ENCODE measurements at places on chromosomes 16 and 17.

DNA sequence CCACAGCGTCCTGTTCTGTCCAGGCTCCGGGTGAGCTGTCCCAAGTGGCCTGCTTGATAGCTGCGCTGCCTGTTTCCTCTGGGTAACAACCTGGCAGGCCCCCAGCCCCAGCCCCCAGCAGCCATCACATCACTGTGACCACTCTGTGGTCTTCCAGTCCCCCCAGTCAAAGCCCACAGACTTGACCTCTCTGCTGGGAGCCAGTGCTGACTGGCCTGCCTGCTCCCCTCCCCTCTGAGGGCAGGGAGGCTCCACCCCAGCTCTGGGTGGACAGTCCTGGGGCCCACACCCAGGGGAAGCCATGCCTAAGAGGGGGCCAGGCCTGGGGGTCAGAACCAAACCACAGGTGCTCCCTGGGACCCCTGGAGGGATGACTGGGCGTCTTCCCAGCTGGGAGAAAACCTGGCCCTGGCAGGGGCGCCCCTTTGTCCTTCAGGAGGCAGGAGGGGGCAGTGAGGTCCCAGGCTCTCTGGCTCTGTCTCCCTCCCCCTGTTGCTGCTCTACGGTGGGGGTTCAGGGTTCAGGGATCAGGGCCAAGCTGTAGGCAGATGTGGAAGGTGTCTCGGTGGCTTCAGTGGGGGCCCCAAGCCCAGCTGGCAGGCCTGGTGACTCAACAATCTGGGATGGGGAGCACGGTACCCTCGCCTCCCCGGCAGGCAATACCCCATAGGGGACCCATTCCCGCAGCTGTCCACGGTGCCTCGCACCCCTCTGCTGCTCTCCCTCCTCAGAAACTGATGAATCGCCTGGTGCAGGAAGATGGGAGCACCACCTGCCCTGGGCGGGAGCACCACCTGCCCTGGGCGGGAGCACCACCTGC, 1.8 kb upstream of the SLC16A3 start:
- H3K4me3 ChIP-seq, result no peak overlapping the region
- no peak for DNase-seq
- no peaks in the 10 kb centered on the region for H3K36me3 ChIP-seq
- H3K4me1 ChIP-seq, result peaks cover 5% of the 10 kb centered on the region

GRCh38 chr16:49635009-49635350, 220.9 kb downstream of the ZNF423 start:
- H3K36me3 ChIP-seq, result no peaks in the 10 kb centered on the region
- no peak for DNase-seq
- H3K4me3 ChIP-seq, result no peak overlapping the region
- peak overlapping the region; percentile 8 for H3K27ac ChIP-seq

- H3K4me3 ChIP-seq, result no peak overlapping the region
- H3K36me3 ChIP-seq, result peaks cover 15% of the 10 kb centered on the region
- peaks cover 14% of the 10 kb centered on the region for H3K4me1 ChIP-seq
- no peak overlapping the region for H3K27ac ChIP-seq
Measured at GRCh38 chr17:80886641-80887573, 104.7 kb upstream of the CHMP6 start.

GRCh38 chr17:81002409-81003361, 11.0 kb downstream of the CHMP6 start:
- no peak overlapping the region for H3K4me3 ChIP-seq
- no peaks in the 10 kb centered on the region for H3K36me3 ChIP-seq
- peaks cover 14% of the 10 kb centered on the region for H3K4me1 ChIP-seq
- peaks cover 51% of the 10 kb centered on the region for H3K27me3 ChIP-seq
- no peak overlapping the region for H3K27ac ChIP-seq
- peak; percentile 92 for DNase-seq

- no peaks in the 10 kb centered on the region for H3K4me1 ChIP-seq
- no peaks in the 10 kb centered on the region for H3K27me3 ChIP-seq
Measured at GRCh38 chr17:12579288-12579687, 86.4 kb upstream of the MYOCD start.

GRCh38 chr17:77722366-77722765, 236.1 kb upstream of the TNRC6C start:
- H3K4me3 ChIP-seq, result no peak overlapping the region
- H3K27ac ChIP-seq, result no peak overlapping the region
- peaks cover 8% of the 10 kb centered on the region for H3K27me3 ChIP-seq
- no peak for DNase-seq

- peak; percentile 39 for DNase-seq
- peak overlapping the region; percentile 28 for H3K27ac ChIP-seq
- H3K4me3 ChIP-seq, result no peak overlapping the region
- H3K4me1 ChIP-seq, result no peaks in the 10 kb centered on the region
- no peaks in the 10 kb centered on the region for H3K36me3 ChIP-seq
- H3K27me3 ChIP-seq, result no peaks in the 10 kb centered on the region
Measured at GRCh38 chr16:76653390-76654026, 376.3 kb downstream of the CNTNAP4 start.

GRCh38 chr16:65062736-65063583, 58.9 kb downstream of the CDH11 start:
- no peak for DNase-seq
- H3K36me3 ChIP-seq, result peaks cover 10% of the 10 kb centered on the region
- H3K27me3 ChIP-seq, result no peaks in the 10 kb centered on the region
- no peak overlapping the region for H3K27ac ChIP-seq
- H3K4me1 ChIP-seq, result no peaks in the 10 kb centered on the region
- no peak overlapping the region for H3K4me3 ChIP-seq

DNA sequence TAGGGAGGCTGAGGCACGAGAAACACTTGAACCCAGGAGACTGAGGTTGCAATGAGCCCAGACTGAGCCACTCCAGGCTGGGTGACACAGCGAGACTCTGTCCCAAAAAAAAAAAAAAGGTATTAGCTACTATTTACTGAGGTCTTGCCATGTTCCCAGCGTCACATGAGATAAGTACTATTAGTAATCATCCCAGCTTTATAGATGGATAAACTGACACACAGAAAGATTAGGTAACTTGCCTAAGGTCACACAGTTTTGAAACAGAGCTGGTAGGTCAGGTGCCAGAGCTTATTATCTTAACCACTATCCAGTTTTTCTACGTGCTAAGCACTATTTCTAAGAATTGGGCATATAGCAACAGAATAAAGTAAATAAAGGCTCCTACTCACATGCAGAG, 51.6 kb downstream of the TEX14 start:
- no peak overlapping the region for H3K27ac ChIP-seq
- H3K27me3 ChIP-seq, result no peaks in the 10 kb centered on the region
- H3K4me1 ChIP-seq, result no peaks in the 10 kb centered on the region
- DNase-seq, result no peak
- no peaks in the 10 kb centered on the region for H3K36me3 ChIP-seq

DNA sequence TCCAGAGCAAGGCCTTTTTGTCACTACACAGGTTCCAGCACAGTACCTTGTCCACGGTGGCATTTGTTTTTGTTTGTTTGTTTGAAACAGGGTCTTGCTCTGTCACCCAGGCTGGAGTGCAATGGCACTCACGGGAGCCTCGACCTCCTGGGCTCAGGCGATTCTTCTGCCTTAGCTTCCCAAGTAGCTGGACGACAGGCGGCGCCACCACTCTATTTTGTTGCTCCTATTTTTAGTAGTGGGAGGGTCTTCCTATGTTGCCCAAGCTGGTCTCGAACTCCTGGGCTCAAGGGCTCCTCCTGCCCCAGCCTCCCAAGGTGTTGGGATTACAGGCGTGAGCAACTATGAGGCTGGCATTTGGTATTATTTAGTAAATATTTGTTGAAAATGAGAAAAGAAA, 10.3 kb downstream of the MRC2 start:
- no peak overlapping the region for H3K27ac ChIP-seq

DNA sequence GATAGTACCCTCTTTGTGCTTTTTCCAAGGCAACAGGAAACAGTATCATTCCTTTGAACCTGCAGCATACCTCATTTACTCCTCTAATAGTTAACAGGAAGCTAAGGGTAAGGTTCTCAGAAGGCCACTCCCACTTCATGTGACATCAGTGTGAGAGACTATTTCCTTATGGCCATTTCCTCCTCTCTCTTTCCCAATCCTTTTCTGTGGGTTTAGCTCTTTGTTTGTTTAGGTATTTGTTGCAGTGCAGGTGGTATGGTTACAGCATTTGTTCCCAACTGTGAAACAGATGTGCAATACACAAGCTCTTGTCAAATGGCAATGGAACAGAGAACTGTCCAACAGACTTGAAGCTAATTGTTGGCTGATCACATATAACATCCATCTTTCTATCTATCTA, 14.7 kb downstream of the TMC5 start:
- no peak for DNase-seq
- H3K27me3 ChIP-seq, result no peaks in the 10 kb centered on the region
- H3K4me3 ChIP-seq, result no peak overlapping the region

DNA sequence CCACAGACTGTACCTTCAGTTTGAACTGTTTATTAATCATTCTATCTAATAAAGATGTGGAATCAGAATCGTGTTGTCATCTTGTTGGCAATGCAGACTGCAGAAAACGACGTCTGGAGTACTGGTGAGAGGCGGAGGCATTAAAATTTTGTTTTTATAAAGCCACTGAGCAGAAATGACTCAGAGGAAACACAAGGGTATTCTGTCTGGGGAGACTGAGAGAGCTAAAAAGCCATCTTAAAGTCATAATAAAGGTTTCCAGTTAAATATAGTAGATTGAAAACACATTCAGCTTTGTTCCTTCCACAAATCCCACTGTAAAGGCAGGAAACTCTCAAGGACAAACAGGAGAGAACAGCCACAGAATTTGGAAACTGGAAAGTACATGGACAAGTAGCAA, 74.2 kb downstream of the CPPED1 start:
- H3K27ac ChIP-seq, result peak overlapping the region; percentile 86
- H3K4me3 ChIP-seq, result no peak overlapping the region
- DNase-seq, result no peak
- H3K27me3 ChIP-seq, result no peaks in the 10 kb centered on the region
- no peaks in the 10 kb centered on the region for H3K4me1 ChIP-seq

DNA sequence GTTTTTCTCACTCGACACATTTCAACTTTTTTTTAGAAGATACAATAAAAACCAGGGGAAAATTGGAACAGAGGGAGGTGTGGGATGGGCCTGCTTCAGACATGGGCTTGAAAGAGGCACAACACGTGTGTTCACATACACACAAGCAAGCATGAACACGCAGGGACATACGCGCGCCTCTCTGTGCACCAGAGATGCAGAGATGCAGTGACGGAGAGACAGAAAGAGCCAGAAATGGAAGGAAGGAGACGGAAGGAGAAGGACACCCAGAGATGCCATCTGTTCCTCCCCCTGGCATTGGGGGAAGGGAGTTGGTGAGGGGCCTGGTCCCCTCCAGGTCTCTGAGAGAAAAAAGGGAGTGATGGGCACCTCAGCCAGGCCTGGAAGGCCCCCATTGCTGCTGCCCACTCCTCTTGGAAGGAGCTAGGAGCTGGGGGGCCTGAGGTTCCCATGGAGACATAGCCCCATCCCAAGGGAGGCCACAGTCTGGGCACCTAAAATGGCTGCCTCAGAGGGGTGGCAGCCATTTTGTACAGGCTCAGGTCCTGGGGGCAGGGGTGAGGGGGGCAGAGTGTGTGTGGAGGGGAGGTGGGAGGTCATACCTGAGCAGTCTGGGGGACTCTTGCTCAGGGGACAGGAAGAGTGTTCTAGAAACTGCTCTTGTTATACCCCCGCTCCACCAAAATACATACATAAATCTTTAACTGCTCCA, 3.8 kb upstream of the NEUROD2 start:
- DNase-seq, result no peak
- peaks cover 47% of the 10 kb centered on the region for H3K27me3 ChIP-seq
- no peak overlapping the region for H3K4me3 ChIP-seq
- no peaks in the 10 kb centered on the region for H3K36me3 ChIP-seq

- no peak for DNase-seq
- no peaks in the 10 kb centered on the region for H3K27me3 ChIP-seq
- H3K27ac ChIP-seq, result no peak overlapping the region
- no peaks in the 10 kb centered on the region for H3K4me1 ChIP-seq
Measured at GRCh38 chr16:51137097-51137496, 14.0 kb downstream of the SALL1 start.

GRCh38 chr16:67780847-67781564, 25.4 kb downstream of the RANBP10 start:
- DNase-seq, result no peak
- H3K36me3 ChIP-seq, result no peaks in the 10 kb centered on the region
- H3K4me1 ChIP-seq, result no peaks in the 10 kb centered on the region

DNA sequence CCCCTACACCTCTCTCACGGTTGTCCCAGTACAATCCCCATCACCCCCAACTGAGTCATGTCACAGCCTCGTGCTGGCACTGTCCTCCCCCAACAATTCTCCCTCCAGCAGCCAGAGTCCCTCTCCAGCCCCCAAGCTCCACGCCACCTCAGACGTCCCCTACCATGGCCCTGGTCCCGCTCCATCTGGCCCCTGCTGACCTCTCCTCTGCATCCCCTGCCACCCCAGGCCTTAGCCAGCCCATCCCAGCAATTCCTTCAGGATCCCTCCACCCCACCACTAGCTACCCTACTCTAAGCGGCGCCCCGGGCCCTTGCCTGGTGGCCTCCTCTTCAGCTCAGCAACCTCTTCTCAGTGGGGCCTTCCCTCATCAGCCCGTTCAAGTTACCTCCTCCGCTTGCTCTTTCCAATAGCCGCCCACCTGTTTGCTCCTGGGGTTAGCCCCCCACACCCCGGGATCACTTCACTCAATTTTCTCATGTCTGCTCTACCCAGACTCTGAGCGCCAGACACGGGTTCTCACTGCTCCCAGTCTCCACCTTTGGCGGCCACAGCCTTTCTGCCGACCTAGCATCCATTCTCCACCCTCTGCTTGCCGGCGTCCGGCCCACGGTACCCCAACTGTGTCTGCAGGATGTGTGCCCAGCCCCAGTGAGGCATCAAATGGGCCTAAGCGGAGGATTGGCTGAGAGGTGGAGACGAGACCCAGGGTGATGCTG, 92.2 kb upstream of the DNAH17 start:
- peaks cover 14% of the 10 kb centered on the region for H3K4me1 ChIP-seq
- DNase-seq, result no peak
- H3K27me3 ChIP-seq, result no peaks in the 10 kb centered on the region
- no peak overlapping the region for H3K4me3 ChIP-seq

All from SK-N-SH (cell line).